ENCODE measurements at places on chromosomes 1 and 21.

DNA sequence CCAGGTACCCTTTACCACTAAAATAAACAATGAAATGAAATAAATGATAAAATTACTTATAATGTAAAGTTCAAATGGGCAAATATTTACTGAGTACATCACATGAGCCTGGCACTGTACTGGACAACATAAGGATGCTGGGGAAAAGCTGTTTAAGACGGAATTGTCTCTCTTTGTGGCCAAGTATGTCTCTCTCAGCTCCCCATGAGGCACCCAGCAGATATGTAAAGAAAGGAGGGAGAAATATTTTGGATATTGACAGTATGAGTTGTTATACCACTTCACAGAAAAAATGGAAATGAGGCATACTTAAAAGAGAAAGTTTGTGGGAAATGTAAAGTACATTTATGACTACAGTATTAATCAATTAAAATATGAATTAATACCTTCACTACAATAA lies 1.0 kb upstream of the TNFSF4 start:
- DNase-seq: no peak

DNA sequence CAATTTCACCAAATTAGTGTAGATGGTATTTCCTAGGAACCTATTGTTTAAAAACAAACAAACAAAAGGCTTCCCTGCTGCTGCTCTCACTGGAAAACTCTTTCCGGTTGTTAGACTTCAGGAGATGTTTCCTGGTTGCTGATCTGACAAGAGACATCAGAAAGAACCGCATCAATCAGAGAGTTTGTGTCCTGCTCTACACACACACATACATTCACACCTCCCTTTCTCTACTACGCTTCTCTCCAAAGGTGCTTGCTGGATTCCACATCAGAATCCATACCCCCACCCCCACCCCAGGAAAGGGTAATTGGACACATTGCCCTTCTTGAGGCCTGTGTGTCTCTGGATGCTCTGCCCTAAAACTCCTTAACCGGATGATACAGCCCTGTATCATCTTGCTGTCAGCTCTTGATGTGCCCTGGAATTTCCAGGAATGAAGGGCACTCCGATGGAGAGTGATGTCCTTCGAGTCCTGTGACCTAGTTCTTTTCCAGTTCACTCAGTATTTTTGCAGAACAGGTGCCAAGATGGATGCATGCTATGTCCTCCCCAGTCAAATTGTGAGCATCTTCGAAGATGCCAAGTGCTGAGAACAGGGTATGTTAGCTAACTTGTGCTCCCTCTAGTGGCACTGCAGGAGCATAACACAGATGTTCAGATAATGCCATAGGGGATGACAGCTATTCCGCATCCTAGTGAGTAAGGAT lies 113.7 kb upstream of the SLC35F3 start:
- no peak for DNase-seq

- no peak for DNase-seq
Observed at GRCh38 chr1:24619376-24619775, 23.7 kb upstream of the SRRM1 start.

GRCh38 chr1:215357901-215358300 lies 209.2 kb upstream of the KCTD3 start:
- no peak for DNase-seq

DNA sequence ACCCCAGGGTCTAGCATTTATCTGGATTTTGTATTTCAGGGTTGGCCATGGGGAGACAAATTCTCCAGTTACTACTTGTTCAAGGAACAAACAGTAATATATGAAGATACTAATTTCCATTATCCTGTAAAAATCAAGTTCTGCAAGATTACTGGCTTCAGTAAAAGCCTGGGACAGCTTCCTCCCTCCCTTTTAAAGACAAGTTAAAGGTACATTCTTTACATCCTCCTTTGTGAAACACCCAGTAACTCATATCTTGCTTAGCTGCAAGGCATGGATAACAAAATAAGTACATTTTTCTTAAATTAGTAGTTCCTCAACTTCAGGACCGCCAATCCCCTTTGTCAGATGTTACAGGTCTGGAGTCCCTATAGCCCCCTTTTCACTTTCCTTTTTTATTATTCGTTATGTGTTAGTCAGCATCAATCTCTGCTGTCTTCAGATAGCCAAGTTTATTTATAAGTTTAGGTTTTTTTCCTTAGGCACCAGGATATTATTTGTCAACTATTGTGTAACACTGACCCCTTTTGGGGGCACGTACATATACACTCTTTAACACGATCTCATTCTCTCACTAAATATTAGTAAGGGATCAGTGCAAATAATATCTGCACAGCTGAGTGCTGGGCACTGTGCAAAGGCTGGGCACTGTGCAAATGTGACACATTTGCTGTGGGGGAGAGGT lies 9.8 kb downstream of the ERRFI1 start:
- no peak for DNase-seq

DNA sequence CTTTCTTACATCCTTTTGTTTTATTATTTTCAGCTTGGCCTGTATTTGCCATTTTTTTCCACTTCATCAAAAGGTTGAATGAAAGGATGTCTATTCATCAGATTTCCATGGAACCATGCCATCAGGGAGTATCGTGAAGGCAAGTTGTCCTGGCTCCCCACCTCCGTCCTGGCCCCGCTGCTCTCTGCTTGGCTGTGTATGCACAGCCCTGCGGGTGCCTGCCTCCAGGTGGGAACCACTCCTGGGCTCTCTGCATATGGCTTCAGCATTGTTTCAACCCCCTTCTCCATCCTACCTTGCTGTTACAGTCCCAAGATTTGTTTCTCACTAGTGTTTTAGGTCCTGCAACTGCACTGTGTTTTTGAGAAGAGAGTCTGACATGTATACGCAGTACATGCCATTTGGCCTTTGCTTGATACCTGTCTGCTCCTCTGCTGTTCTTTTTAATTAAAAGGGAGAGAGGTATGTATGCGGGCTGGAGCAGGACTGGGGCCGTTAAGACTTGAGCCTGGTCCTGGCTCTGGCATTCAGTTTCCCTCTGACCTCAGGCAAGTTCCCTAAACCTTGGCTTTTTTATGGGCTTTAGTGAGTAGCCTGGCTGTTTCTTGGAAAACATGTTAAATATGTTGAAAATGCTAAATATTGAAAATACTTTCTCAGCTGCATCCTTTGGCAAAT lies 69.9 kb upstream of the GCLM start:
- DNase-seq: no peak

DNA sequence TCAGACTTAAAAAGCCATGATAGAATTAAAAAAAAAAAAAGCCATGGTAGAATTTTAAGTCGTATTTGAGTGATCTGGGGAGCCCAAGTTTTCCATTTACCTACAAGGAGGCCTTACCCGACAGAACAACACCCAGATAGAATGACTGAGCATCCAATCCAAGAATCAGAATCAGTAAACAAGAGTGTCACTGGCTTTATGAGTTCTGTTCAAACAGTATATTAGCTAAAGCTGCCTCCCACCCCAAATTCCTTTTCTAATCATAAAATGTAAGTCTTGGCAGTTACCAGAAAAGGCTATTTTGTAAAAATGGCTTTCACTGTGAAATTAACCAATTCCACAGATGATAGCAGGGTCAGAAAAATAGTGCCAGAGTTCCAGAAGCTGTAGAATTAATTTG lies 1.2 kb downstream of the GTF2B start:
- DNase-seq: no peak

- no peak for DNase-seq
Observed at GRCh38 chr1:206555473-206555935, 48.2 kb downstream of the RASSF5 start.

DNA sequence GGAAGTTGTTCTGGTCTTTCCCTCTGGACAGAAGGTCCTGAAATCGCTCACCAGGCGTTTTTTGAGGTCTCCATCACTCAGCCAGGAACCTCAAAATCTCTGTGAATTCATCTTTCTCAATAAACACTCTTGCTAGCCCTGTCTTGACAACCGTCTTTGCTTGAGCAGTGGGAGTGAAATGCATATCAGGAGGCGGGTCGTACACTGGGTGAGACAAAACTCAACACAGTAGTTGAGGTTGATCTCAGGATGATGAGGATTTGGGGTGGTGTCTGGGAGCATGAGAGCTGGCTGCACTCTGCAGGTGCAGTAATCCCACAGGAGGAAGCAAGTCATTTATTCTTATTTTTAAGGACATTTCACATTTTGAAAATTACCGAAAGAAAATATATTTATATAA lies 1.9 kb downstream of the GPR25 start:
- DNase-seq: no peak

DNA sequence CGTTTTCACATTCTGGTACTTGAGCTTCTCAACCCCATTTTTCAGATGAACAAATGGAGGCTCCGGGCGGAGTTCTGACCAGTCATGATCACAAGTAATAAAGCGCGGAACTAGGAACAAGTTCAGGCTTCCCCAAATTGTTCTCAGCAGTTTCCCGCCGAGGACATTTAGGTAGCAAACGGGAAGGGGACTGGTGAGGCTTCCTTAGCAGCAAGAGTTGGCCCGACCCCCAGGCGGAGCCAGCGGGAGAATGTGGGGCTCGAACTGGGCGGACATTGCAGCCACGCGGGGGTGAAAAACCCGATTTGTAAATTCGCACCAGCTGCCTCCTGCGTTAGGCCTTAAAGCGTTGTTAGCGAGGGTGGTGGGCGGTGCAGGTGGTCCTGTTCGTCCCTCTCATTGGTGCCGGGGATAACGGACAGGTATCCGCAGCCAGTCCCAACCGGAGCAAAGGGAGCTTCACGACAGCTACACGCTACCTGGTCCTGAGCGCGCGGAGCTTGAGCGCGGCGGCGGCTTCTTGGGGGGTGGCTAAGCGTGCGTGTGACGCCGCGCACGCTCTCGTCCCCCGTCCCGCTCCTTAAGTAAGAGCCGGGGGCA lies 15.3 kb downstream of the SEMA6C start:
- DNase-seq: peak; percentile 79

GRCh38 chr1:44050261-44050660 lies 19.0 kb upstream of the SLC6A9 start:
- DNase-seq: no peak

DNA sequence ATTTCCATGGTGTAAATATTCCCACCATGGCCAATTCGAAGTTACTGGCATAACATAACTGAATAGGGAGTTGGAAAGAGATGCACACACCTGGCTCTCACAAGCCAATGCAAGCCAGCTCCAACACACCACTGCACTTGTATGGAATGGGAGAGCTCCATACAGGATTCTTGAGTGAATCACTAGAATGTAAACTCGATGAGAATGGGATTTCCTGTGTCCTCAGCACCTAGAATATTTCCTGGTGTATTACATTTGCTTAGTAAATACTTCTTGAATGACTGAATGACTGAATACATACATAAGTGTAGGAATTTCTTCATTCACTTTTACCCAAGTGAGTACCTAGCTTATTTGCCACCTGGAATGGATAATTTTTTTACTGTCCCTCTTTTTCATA lies 16.2 kb upstream of the PPIE start:
- no peak for DNase-seq

DNA sequence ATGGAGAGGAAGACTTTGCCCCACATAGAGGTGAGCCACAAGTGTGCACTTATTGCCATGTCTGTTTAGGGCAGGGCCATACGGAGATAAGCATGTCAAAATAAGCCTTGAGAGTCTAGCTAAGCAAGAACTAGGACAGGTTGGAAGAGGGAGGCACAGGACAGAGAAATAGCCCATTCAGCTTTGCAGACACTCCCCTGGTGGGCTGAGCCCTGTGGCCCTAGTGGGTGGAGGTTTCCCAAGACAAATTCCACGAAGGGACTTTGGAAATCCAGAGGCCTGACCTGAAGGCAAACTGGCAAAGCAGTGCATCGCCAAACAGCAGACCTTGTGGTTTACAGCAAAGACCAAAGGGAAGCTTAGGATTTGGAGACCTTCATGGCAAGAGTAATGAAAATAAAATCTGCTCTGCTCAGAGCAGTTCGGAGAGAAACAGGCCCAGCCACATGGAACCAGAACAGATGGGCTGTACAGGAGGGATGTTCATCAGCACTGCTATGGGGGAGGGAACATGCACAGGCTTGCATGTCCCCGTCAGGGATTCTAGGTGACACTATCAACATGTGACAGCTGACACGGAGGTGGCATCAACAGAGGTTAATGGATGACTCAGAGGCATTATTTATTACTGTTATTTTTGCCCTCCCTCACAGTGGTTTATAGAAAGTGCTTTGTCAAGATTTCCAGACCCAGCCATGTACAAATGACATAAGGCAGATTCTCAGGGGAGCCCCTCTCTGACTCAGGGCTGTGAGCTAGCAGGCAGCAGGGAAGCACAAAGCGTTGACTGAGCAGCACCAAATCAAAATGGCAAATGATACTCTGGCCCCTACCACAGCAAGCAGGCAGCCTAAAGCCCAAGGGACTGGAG lies 90.1 kb upstream of the IRF2BP2 start:
- DNase-seq: no peak

- no peak for DNase-seq
Observed at GRCh38 chr21:25938658-25939395, 204.1 kb downstream of the GABPA start.
